ENCODE measurements at places on chromosomes 5 and 9.
A peak's percentile ranks its signal among the peaks of the same experiment; 100 is the strongest.

DNA sequence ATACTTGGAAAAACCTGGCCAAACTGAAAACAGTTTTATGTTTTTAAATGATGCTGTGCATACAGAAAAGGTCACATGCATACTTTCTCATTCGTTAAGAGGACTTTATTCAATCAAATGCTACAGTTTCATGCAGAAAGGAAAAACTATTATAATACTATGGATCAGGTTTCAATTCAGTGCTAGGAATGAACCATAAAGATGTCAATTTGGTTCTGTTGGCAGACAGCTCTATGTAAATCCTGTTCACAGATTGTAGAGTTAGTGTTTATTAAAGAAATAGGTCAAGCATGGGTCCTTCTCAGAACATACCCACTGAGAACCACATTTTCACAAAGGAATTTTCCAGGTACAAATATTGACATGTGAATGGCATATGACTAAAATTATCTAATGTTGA is 57.1 kb downstream of the RETREG1 start:
- DNase-seq: no peak

- DNase-seq: no peak
Observed at GRCh38 chr9:78826527-78826926, 529.6 kb downstream of the PSAT1 start.

DNA sequence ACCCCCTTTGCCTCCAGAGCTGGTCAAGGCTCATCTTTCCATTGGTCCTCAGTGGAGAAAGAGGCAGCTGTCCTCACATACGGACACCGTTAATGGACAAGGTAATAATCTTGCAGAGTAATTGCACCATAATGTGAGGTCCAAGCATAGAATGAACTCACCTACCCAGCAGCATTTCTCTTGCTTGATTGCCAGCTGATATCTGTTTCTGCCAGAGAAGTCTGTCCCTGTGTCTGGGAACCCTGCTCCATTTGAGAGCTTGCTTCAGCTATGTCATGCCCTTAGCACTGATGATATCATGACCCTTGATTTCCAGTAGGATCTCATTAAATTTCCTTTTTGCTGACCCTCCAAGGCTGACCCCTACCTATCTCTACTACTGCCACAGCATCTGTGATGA is 154.6 kb downstream of the PIK3R1 start:
- peak; percentile 11 for DNase-seq

- no peak for DNase-seq
Observed at GRCh38 chr5:178113841-178114324, 551 bp downstream of the N4BP3 start.

- DNase-seq: no peak
Observed at GRCh38 chr9:95890594-95890993, 15.1 kb downstream of the ERCC6L2 start.

DNA sequence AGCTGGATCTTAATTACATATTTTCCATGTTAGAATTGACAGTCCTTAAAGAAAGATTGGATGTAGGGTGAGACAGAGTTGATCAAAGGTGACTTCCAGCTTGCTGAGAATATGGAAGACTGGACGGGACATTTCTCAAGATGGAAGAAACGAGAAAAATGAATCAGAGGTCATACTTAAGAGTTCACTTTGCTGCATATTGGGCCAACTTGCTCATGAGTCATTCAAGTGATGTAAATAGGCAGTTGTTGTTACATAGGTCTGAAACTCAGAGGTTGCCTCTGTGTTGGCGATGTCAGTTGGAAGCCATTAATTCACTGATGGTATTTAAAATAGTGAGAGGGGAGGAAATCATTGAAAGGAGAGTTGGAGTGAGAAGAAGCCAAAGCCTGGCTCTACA is 132.8 kb downstream of the CD180 start:
- no peak for DNase-seq

GRCh38 chr9:112280904-112281303 is 52.5 kb downstream of the PTBP3 start:
- DNase-seq: no peak

- DNase-seq: no peak
Observed at GRCh38 chr9:89361816-89362646, 43.7 kb downstream of the SECISBP2 start.

DNA sequence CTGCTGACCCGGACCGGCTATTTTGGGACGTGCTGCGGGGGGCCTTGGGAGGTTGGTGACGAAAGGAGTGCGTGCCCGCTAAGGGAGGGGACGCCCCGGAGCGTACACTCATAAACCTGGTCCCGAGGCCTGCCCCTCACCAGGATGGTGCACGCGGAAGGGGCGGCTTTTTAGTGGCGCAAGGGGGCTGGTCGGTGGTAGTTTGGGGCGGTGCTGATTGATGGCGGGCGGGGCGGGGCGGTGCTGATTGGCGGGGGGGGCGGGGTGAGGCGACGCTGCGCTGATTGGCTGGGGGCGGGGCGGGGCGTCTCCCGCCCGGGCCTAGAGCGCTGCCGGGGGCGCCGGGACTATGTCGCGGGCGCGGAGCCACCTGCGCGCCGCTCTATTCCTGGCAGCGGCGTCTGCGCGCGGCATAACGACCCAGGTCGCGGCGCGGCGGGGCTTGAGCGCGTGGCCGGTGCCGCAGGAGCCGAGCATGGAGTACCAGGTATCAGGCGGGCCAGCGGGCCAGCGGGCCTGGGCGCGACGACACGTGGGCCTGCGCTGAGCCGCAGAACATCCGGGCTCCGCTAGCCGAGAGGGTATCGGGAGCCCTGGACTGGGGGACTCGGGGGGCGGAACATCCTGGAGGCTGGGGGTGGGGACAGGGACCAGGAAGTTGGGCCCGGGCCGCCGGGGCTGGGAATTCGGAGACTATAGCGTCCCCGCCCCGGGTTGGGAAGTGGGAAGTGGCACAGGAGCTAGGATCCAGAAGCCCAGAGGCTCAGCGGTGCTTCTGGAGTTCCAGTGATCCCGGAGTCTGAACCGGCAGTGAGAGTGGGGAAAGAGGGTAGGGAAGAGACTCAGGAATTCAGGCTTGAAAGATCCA is at the start of gene FPGS:
Gene FPGS (plus strand): TSS at position 307 of the 868 bp plus-strand sequence. CDS start 43 bp downstream, at position 350.
- DNase-seq: peak; percentile 90

DNA sequence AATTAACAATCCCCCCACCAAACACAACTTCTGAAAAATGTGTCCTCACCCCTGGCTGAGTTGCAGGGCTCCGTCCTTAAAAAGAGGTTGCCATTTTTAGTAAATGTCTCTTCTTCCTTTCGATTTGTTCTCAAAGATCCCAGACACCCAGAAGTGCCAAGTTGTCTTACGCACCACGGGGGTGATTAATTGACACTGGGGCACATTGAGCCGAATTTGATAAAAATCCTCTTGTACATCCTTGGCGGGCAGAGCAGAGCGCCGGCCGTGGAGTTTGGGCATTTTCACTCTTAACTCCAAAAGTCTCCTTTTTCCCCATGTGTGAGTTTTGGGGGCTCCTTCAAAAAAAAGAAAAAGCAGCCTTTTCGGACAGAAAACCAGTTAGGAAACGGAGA is 4.5 kb downstream of the LMX1B start:
- no peak for DNase-seq

GRCh38 chr5:173962436-173962972 is 26.5 kb upstream of the C5orf47 start:
- DNase-seq: no peak

DNA sequence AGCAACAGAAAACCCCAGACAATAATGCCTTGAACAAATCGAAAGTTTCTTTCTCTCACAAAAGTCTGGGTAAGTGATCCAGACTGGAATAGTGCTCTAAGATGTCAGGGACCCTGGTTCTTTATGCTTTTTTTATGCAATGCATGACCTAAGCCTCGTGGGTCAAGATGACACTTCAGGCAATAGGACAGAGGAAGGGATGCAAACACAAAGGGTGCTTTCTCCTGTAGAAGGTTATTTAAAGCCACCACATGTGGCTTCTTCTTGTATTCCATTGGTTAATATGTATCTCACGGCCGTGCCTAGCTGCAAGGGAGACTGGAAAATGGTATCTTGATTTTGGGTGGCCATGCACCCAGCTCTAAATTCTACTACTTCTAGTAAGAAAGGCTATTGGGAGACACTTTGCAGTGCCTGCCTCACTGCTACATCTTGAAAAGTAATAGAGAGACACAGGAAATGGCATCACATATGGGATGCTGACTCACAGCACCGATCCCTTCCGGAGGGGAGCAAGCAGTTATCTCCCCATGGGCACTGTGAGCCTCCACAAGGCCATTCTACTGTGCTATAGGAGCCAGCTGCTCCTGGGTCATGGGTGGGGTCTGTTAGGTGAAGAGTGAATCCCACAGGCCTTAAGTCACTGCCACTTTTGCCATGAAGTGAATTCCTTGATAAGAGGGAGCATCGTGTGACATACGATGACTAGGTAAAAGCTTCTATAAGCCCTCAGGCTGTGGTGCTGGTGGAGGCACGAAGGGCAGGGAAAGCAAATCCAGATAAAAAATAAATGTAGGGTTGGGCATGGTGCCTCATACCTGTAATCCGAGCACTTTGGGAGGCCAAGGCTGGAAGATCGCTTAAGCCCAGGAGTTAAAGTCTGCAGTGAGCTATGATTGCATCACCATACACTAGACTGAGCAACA is 32.5 kb upstream of the RAB14 start:
- DNase-seq: peak; percentile 20

- peak; percentile 48 for DNase-seq
Observed at GRCh38 chr9:14312719-14313377, 1.1 kb downstream of the NFIB start.

DNA sequence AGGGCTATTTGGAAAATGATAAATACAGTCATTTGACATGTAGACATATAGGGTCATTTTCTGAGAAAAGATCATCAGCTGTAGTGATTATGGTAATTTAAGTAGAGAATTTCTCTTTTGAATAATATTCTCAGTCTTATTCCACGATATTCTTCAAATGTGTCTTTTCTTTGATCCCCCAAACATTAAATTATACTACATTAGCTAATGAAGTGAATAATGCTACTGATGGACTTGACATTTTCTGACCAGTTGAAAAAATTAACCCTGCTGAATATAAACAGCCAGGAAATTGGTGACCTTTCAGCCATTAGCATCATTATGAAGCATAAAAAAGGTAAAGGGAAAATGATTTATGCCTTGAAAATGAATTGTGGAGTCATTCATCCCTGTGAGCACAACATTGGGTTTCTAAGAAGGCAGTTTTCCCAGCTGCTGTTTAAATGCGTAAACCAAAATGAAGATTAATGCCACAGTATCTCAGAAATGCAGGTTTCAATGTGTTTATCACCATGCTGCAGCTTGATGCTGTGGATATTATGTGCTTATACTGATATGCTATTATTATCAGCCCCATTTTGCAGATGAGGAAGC is 489.1 kb downstream of the KCTD16 start:
- DNase-seq: no peak

DNA sequence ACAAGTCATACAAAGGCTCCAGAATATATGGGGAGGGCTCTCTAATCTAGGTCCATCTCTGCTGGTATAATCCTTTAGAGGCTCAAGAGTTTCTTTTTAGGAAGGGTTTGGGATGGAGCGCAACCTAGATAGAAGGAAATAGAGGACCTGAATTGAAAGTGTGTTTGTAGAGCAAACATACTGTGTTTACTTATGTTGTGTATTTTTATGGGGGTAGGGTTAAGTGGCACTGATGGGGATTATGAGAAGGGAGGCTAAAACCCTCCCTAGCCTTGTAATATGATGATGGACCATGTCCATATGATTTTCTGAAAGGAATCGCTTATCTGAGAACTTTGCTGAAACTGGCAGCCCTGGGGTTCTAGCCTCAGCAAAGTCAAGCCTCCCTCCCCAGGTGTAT is 4.4 kb upstream of the ELL2 start:
- DNase-seq: no peak

DNA sequence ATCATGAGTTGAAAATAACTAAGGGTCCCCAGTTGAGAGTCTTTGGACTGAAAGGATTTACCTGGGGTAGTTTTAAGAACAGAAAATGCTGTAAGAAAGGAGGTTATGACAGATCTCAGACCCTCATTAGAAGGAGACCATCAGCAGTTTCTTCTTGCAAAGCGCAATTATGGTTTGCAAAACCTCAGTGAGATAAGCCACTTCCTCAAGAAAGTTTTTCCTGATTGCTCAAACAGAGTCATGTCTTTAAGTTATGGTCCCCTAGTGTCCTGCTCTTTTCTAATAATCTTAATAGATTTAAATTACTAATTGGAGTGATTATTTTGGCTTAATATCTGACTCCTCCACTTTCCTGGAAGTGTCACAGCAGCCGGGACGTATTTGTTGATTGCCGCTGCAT is 293.2 kb upstream of the KLF4 start:
- no peak for DNase-seq

DNA sequence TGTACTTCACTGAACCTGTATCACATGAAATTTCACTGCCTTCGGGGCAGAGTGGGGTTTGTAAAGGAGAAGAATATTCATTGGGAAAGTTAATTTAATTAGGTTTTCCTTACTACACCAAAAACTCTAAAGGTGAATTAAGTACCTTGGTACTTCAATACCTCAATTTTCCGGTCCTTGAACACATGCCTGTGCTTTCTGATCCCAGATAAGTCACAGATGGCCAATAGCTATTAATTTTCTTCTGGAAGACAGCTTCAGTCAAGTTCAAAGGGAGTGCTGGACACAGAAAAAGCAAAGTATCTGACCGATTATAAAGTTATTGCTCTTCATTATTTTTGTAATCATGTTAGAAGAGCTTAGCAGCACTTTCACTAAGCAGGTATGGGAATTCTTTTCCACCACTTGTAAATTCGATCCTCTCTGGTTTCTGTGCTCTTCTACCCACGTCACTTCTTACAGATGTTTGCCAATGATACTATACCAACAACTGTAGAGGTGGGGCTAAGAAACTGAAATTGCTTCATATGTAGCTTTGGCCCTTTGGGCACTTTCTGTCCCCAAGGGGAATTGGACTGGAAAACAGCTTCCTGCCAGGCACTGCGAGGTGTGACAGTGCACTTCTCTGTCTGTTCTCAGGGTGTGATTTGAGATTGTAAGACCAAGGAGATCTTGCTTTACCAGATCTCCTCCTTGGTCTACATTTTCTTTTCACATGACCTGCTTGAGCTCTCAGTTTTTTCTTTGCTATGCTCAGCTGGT is 164.0 kb downstream of the CCDC192 start:
- DNase-seq: no peak

GRCh38 chr5:117246424-117246823 is 671.8 kb upstream of the SEMA6A start:
- DNase-seq: no peak

Measured in BE2C (cell line).